Upper lobe of left lung (tissue), 6 donors: ENCODE measurements at places on chromosomes 1 and 21. TPM values are rescaled to one million over a fixed set of nuclear protein-coding genes. Genes with fewer than 3 reads are reported as not detected.

DNA sequence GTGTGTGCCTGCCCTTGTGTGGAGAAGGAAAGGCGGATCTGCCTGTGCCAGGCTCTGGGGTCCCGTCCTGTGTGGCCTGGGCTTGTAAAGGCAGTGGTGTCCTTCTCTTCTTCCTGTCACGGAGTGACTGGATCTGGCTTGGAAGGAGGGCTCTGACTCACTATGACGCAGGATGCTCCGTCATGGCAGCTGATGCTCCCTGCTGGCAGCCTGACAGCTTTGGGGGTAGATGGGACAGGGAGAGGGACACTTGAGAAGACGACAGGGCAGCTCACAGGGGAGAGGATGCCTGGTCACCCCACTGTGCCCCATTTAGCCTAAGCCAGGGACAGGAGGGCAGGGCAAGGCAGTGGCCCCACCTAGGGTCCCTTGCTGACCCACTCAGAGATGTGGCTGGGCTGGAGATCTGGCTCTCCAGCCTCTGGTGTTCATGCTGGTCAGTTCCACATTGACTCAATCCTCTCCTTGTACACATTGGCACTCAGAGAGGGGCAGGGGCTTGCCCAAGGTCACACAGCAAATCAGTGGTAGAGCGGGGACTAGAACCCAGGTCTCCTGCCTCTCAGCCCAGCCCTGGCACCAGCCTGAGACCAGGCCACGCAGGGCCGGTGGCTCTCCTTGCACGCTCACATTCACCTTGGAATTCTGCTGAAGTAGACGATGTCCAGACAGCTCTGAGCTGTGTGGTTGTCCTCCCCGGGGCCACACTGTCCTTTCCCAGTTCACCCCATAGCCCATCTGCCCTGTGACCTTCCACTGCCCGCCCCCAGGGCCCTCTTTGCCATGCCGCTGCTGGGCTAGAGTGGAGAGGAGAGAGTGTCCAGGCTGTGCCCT, 2.8 kb upstream of the FAM131C start:
- DNase-seq: no peak

GRCh38 chr1:72412286-72412685, 129.9 kb upstream of the NEGR1 start:
- no peak for DNase-seq

DNA sequence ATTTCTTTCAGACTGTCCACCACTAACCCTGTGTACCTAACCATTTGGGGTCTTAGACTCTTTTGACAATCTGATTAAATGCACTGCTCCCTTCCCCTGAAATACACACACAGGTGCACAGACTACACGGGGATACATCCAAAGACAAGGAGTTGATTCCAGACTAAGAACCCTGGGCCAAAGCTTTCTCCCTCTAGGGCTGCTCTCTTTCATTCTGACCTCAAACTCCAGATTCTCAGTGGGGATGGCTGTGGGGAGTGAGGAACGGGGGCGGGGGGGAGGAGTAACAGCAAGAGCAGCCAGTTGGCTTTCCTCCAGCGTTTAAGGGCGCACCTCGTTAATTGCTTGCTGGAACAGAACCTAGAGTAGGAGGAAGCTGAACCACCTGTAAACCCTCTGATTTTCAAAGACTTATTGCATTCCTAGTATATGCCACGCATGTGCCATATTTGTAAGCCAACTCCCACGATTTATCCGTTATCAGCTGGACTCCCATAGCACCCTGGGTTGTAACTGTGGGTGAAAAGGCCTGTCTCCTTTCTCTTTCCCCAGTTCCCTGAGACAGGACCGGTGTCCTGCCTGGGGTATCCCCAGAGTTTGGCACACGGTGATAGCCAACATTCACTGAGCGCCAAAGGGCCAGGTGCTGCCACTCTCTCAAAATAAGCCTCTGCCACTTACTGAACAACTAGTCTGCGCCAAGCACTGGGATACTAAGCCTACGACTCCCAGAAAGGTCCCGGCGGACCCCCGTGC, 920 bp downstream of the MTHFR start:
- DNase-seq: peak; percentile 81

DNA sequence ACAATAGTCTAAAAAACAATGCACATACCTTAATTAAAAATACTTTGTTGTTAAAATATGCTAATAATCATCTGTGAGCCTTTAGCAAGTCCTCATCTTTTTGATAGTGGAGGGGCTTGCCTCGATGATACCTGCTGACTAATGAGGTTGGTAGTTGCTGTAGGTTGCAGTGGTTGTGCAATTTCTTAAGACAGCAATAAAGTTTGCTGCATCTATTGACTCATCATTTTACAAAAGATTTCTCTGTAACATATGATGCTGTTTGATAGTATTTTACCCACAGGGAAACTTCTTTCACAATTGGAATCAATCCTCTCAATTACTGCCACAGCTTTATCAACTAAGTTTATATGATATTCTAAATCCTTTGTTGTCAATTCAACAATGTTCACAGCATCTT, 7.6 kb downstream of the C1orf87 start:
- DNase-seq: no peak

- no peak for DNase-seq
Measured at GRCh38 chr1:45246760-45247159, 40.4 kb upstream of the ZSWIM5 start.

- DNase-seq: no peak
Measured at GRCh38 chr1:200488375-200489165, 78.7 kb upstream of the ZNF281 start.

GRCh38 chr1:2312160-2312514, 79.2 kb downstream of the MORN1 start:
- DNase-seq: no peak

GRCh38 chr1:41521766-41522165, 37.3 kb upstream of the EDN2 start:
- DNase-seq: no peak

DNA sequence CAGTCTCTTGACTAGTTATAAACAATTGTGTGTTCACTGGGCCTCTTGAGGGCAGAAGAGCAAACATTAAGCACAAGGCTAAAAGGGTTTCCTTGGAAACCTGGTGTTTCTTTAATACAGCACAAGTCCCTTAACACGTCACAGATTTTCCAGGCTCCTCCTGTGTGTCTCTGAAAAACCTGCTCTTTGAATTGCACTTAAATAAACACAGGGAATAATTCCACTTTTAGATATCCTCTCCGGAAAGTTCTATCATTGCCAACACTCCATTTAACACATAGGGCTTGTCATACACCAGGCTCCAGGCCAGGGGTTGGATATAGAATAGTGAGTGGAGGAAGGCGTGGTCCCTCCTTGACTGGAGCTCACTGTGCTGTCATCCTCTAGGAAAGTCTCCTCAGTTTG, 442.6 kb downstream of the DSCAM start:
- no peak for DNase-seq

DNA sequence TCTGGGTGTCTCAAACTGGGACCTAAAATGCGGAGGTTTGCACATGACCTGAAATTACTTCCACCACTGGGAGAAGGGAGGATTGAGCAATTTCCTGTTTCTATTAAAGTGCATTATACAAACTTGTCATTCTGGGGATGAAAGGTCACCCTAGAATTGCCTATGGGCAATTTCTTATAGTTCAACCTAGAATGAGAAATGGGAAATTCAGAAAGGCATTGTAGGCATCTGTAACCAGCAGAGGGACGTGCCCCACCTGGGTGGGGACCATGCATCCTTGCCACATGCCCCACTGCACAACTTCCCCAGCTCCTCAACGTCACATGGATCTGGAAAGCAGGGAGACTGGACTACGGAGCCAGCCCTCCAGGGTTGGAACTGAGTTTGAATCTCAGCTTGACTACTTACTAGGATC, 47.0 kb downstream of the MRPL39 start:
- no peak for DNase-seq

- DNase-seq: peak; percentile 52
Measured at GRCh38 chr21:25881524-25882376, 147.0 kb downstream of the GABPA start.

- DNase-seq: no peak
Measured at GRCh38 chr1:22111620-22112019, 31.3 kb downstream of the WNT4 start.

GRCh38 chr1:27380224-27380623, 2.9 kb downstream of the CD164L2 start:
- DNase-seq: no peak

DNA sequence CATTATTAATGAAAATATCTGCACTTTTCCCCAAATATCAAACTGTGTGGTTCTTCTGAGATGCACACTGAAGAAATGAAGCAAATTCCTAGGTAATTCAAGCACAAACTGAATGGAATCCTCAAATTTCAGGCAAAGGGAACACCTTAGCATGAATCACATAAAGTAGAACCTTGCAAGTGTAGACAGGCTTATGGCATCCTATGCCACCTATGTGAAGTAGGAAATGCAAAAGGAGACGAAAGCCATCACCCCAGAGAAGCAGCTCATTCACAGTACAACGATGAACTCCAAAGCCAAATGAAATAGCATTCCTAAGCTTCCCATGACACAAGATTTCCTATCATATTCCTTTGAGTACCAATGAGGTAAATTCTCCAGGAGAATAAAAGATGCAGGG, 461.2 kb upstream of the RUNX1 start:
- no peak for DNase-seq

DNA sequence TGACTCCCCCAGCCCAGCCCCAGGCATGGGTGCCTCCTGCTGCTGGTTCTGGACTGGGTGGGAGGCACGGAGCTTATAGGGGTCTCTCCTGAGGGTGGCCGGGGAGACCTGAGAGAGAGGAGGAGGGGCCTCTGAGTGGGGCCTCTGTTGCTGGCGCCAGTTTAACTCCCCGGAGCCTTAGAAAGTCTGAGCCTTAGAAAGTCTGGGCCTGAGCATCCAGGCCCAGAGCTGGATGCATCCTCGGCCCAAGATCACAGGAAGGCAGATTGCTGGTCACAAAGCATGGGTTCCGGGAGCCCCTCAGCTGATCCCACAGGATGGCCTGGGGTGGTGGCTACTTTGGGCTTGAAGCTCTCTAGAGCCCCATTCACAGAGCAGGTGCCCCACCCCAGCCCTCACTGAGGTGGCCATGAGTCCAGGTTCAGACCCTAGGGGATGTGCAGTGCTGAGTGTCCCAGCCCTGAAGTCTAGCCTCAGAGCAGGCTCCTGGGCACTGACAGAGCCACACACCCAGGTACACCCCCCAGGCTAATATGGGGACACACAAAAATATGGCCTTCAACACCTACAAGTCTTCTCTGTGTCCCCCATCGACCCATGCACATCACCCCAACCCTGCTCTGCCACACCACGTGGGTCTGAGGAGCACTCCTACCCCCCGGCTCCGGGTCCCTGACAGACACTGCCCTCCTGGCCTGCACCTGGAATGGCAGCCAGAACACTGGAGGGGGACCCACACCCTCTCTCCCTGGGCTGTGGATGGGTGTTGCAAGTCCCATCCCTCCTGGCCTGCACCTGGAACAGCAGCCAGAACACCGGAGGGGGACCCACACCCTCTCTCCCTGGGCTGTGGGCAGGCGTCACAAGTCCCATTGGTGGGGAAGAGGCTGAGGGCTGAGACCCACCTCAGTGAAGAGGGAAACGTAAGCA, 9.7 kb downstream of the PLA2G2F start:
- DNase-seq: no peak

- DNase-seq: no peak
Measured at GRCh38 chr1:196651079-196651478, 764 bp upstream of the CFH start.

- peak; percentile 15 for DNase-seq
Measured at GRCh38 chr21:45575304-45575992, 33.2 kb upstream of the SLC19A1 start.

KCNA2 gene
- 0.49 TPM for total RNA-seq

MCOLN3 gene
- total RNA-seq: 6.0 TPM

ZSWIM5 gene
- 5.2 TPM for total RNA-seq

MEGF6 gene
- 89.1 TPM for total RNA-seq

NGF gene
- total RNA-seq: 3.0 TPM

FCRLB gene
- not detected for total RNA-seq

TAS1R1 gene
- 0.11 TPM for total RNA-seq

LIPI gene
- total RNA-seq: not detected

GUCA2A gene
- not detected for total RNA-seq

CELA2A gene
- total RNA-seq: 2.3 TPM

CELA2B gene
- 1.8 TPM for total RNA-seq

ITLN2 gene
- total RNA-seq: 63.8 TPM

UTS2 gene
- total RNA-seq: not detected

CCDC181 gene
- 3.1 TPM for total RNA-seq

LRRC39 gene
- total RNA-seq: 7.2 TPM
